ENCODE measurements at places on chromosomes 5 and 9.
A peak's percentile ranks its signal among the peaks of the same experiment; 100 is the strongest.

DNA sequence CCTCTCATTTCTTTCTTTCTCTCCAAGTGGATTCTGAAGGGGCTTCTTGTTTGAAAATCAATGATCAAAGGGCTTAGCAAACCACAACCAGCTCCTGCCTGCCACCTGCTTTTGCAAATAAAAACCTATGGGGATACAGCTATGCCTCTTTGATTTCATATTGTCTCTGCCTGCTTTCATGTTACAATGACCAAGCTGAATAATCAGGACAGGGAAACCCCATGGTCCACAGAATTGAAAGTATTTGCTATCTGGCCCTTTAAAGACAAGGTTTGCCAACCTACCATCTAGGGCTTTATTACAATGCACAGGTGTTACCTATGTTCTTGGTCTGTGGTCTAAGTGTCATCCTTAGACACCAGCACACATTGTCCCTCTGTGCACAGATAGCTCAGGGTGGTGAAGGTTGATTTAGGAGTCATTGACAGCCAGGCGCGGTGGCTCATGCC lies 28.8 kb upstream of the PLIN2 start:
- DNase-seq: no peak

DNA sequence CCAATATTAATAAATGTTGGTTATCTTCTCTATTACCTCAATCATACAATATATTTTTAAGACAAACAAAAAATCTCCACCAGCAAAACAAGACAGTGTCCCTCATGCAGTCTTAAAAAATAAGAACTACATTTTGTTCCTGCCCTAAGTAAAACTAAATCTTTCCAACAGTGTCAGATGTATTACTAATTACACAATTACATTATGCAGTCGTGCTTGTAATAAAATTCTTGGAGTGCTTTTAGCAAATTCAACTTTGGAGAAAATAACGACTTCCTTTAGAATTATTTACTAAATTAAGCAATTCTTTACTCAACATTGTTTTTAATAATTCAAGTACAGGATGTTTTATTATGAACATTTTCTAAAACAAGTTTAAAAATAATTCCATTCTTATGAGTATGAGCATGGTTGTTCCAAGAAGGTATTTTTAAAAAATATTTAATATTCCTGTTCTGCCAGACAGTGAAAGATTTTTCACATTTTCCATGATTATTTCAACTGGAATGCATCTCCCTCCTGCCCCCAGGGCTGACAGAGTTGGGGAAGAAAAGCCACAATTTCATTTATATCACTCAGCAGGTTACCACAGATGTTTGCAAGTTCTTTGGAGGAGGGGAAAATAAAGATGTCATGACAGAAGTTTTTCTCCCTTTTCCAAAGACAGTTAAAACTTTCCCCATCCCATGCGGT lies 137.9 kb downstream of the FAM114A2 start:
- no peak for DNase-seq

DNA sequence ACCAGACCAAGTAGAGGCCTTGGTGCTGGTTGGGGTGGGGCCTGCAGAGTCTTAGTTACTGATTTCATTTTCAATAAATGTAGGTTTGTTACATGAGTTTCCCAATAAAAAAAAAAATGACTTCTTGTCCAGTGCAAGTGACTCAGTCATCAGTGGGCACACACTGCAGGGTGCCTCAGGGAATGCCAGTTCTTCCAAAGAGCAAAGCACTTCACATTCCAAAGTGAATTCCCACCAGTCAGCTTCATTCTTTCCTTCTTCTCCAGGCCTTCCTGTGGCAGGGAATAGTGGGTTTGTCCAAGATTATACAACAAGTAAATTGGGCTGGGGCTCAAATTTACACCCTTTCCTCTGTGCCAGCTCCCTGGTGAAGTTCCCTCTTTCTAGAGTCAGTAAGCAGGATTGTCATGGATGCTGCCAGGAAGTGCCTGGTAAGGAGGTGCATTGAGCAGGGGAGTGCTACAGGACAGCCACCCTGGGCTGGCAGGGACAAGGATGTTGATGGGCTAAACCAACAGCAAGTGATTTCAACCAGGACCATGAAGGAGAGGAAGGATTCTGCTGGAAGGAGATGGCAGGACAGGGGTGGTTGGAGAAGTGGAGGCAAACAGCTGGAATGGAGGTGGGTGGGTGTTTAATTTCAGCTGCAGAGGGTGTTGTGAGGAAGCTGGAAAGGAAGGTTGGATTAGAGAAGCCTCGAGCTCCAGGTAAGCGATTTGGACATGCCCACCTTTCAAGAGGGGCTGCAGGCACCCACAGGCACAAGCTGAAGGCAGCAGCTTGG lies 3.7 kb upstream of the B4GALT7 start:
- no peak for DNase-seq

DNA sequence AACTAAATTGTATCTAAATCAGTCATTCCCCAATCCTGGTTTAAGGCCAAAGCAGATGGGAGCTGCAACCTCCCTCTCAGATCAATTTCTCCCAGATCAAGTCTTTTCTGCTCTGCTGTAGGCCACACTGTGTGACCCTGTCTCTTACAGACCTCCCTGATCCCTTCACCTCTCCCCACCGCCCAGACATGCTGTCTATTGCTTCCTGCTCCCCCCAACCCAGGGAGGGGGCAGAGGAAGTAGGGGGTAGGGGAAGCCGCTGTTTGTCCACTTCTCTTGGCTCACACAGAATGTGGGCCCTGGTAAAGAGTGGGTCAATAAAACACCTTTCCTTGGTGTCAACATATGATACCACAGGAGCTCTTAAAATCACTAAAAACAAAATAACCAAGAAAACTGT lies 226.3 kb downstream of the ENC1 start:
- no peak for DNase-seq

GRCh38 chr5:125199968-125200865 lies 453.8 kb upstream of the ZNF608 start:
- no peak for DNase-seq

DNA sequence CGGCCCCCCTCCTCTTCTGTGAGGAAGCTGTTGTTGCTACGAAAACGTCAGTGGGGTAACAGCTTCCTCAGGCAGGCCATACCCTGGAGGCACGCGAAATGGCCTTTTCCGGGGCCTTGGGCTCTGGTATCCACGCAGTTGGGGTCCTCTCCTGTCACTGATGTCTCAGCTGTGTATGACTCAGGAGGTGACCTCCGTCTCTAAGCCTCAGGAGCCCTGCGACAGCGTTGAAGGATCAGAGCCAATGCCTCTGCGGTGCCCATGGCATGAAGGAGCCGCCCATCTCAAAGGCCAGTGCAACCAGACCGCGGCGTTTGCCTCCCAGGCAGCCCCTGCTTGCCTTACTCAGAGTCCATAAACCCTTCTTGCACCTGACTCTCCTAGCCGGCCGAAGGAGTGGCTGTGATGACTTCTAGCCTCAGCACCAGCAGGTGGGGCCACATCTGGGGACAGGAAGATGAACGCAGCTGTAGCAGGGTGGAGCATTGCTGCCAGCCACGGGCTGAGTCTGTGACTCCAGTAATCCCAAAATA lies 1.0 kb upstream of the MXD3 start:
- DNase-seq: peak; percentile 73

DNA sequence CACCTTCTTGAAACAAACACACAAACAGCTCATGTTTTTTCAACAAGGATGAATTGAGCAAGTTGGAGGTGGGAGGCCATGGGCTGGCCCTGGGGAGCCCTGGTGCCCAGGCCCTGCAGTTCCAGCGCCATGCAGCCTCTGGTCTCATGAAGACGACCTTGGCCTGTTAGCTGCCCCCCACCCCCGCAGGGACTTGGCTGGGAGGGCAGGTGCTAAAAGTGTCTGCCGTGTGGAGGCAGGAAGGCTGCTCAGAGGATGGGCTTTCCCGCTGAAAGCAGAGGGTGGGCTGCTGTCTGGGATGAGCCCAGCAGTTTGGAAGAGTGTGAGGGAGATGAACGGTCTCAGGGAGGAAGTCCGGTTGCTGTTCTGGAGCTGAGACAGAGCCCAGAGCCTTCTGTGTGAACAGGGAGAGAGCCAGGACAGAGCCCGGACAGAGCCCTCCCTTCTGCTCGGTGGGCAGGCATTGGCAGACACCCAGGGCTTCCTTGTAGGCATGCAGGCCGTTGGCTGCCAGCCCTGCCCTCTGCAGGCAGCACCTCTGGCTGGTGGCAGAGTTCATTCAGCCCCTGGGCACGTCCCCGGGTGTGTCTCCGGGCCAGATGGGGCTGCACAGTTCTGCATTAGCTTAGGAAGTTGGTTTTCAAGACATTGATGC lies 18.7 kb downstream of the ROPN1L start:
- DNase-seq: no peak

DNA sequence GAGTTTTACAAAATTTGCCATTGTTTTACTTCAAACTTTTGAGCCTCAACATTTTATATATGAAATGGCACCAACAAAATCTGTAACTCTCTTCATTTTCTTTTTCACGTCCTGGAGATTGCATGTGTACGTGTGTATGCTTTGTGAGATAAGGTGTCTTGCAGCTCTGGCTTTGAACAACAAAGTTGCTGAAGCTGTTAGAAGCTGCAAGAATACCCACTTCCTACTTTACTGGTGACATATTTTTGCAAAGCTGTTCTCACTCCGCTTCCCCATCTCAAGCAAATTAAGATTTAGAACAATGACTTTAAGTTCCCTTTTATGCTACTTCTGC lies 41.8 kb downstream of the FYB1 start:
- DNase-seq: no peak

DNA sequence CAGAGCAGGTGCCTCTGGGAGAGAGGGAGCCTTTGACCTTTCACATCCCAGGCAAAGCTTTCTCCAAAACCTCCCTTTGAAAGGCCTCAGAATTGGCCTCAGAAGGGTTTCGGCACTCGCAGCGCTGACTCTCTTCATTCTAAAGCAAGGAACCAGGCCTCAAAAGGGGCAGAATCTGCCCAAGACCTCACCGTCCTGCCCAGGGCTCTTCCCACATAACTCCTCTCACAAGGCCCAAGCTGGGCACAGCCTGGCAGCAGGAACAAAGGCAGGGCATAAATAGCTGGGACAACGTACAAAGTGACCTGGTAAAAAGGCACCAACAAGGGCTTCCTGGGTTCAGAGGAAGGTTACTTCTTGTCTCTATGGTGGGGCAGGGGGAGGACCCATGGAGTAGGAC lies 166.3 kb upstream of the FSTL4 start:
- DNase-seq: no peak

- DNase-seq: no peak
Measured at GRCh38 chr5:174106997-174107655, 61.6 kb downstream of the NSG2 start.

DNA sequence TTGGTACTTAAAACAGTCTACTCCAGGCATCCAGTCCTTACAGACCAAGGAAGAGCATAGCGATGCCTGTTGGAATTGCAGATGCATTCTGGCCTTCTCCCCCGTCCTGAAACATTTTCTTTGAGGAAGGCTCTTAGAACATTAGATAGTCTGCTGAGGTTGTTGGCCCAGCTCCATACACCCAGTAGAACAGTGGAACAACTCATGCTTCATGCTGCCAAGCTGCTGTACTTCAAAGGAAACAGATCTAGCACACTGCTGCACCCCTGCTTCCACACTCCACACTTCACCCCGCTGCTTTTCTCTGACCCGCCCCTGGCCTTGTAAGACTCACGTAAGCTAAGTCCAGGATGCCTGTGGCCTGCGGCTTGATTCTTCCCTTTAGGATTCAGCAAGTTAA lies 33.4 kb upstream of the NCS1 start:
- DNase-seq: peak; percentile 17

DNA sequence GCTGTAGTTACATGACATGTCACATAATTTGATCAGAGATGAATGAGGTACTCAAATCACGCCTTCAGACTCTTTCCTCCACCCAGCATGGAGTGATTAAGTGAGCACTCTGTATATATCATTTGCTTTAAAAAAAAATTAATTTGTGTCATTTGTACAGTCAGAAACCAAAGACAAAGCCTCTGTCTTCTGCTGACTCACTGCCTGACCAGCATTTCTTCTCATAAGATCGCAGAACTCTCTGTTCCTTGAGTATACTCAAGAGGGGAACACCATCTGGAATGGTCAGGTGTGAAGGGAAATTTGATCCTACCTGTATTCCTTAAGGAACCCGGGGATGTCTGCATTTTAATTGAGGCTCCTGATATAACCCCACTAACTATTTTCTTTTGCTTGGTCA lies 254.4 kb downstream of the FAM114A2 start:
- no peak for DNase-seq

GRCh38 chr5:178632285-178632684 lies 5.4 kb upstream of the CLK4 start:
- no peak for DNase-seq

- no peak for DNase-seq
Measured at GRCh38 chr5:134430001-134430569, 18.4 kb upstream of the CDKN2AIPNL start.

GRCh38 chr5:43171926-43172325 lies 20.1 kb upstream of the NIM1K start:
- no peak for DNase-seq

DNA sequence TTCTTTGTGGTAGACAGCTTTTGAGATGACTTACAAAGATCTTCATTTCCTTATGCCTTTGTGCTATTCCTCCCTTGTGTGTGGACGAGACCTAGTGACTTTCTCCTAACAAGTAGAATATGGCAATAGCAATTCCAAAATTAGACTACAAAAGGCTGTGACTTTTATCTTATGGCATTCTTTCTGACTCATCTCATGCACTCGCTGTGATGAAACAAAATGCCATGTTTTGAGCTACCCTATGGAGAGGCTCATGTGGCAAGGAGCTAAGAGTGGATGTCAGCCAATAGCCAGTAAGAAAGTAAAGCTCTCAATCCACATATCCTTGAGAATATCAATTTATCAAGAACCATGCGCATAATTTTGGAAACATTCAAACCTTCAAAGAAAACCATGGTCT lies 380.5 kb upstream of the SMC2 start:
- DNase-seq: no peak

GRCh38 chr9:14511452-14511851 lies 181.8 kb downstream of the ZDHHC21 start:
- no peak for DNase-seq

DNA sequence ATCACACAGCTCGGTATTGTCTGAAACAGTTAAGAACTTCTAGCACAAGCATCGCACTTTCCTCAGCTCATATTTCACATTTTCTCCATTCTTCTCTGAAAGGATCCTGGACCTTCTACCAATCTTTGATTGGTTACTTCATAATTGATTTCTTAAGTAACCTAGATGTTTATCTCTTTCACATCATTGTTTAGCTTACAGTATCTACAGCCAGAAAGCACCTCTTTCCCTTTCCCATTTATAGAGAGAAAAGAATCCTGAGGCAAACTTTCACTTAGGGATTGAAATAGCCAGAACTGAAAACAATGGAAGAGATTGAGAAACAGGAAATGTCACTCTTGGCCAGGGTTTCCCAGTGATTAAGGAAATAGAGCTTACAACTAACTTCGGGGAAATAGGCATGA lies 2.5 kb downstream of the IL33 start:
- no peak for DNase-seq

DNA sequence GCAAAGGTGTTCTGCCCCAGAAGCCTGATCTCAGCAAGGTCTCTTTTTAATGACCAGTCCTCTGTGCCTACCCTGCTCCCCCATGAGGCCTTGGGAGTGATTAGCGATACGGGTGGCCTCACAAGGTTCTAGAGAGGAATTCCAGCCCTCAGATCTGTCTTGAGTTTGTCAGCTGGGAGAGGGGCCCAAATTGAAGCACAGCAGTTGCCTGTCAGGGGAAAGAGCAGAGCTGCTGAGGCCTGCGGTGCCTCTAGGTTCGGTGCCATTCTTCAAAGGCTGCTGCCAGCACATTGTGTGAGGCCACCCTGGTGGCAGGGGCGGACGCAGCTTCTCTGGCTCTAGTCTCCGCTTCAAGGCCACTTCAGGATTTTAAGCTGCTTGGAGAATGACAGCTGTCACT lies 85.7 kb upstream of the GRIA1 start:
- DNase-seq: no peak

- no peak for DNase-seq
Measured at GRCh38 chr9:121670431-121670830, 19.0 kb downstream of the DAB2IP start.
